Cardiac fibroblast (primary cell): ENCODE measurements at places on chromosomes 2 and 18.

- DNase-seq = no peak
Measured at GRCh38 chr2:8506746-8507145, 175.1 kb upstream of the ID2 start.

DNA sequence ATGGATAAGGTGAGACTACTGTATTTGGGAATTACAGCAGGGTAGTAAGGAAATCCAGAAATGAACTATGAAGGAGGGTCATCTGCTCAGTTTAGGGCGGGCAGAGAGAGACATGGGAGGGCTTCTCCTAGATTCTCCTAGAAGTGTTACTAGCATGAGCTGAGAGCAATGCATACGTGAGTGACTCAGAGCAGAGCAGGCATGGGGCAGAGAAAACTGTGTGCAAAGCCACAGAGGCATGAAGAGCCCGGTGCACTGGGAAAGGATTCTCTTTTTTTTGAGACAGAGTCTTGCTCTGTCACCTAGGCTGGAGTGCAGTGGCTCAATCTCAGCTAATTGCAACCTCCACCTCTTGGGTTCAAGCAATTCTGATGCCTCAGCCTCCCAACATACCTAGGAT is 116.2 kb downstream of the SOCS6 start:
- no peak for DNase-seq

DNA sequence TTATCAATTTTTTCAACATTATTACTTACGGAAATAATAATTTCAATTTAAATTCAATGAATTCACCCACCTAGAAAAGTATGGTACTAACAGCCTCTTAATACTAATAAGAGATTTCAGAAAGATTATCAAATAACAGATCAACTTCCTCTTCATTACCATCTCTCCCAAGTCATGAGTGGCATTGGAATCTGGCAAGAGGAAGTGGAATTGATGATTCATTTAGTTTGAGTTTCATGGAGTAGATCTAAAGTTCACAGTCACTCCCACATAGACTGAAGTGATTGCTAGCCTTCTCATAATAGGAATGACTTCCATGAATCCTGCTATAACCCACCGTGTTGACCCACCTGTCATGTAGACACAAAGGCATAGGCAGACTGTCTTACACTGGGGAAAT is 77.7 kb upstream of the WDR75 start:
- DNase-seq = peak; percentile 77

GRCh38 chr2:204977914-204978313 is 432.6 kb downstream of the PARD3B start:
- no peak for DNase-seq

DNA sequence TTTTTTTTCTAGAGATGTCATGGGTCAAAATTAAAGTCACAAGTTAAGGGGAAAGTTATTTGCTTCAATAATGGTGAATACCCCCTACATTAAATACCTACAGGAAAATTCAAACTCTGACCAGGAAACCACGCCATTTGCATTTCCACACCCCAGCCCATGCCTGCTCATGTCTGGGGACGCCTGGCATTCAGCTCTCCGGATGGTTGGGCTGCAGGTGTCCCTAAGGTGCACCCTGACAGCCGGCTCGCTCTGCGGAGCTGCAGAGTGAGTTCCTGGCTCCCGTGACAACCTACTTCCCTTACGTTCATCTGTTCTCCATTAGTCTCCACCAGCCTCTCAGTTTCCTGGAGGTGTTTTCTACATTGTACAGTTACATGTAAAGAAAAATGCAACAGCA is 122.7 kb upstream of the RIOK3 start:
- no peak for DNase-seq

- peak; percentile 96 for DNase-seq
Measured at GRCh38 chr2:64311948-64312621, 141.9 kb upstream of the LGALSL start.

GRCh38 chr2:168853471-168853870 is 36.8 kb downstream of the SPC25 start:
- no peak for DNase-seq

- no peak for DNase-seq
Measured at GRCh38 chr2:221513232-221513631, 58.9 kb downstream of the EPHA4 start.

DNA sequence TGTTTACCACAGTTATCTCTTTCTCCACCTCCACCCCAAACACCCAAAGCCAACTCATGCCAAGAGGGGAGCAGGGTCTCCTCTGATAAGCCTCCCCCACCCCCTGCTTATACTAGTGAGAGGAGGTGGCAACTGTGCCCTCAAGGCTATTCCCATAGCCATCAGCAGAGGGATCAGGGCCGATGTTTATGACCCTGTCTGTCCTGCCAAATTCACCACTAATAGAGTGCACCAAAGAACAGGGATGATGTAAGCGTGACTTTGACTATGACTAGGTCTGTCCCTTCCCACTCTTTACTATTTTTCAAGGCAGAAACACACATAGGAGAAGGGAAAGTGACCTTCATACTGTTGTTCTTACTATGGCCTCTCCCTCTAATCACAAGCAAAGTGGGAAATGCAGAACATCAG is 74.6 kb downstream of the CLHC1 start:
- DNase-seq = peak; percentile 69

- DNase-seq = no peak
Measured at GRCh38 chr2:150222379-150222778, 265.1 kb downstream of the RND3 start.

DNA sequence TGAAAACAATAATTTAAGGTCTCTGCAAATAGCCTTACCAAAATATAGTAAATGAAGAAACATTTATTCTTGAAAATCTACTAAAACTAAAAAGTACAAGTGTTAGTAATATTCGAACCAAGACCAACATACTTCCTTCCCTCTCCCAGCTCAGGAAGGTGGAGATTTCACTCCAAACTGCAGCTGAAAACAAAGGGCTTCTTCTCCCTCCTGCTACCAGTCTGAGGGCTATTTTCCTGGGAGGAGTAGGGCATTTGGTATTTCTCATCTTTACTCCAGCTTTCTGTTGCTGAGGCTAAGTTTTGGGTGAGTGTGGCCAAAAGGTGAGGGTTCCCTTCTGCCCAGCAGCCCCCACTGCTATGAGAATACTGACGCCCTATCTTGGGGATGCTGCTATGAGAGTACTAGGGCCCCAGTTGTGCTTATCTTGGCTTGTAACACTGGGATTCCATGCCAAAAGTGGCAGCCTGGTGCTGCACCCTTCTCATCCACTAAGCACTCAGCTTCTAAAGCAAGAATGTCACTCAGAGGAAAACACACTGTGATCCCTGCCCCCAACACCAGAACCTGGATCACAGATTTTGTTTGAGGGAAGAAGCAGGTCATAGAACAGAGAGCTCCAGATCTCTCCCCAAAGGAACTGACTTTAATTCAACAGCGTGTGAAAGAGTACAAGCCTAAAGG is 130.7 kb upstream of the KLF7 start:
- peak; percentile 34 for DNase-seq

DNA sequence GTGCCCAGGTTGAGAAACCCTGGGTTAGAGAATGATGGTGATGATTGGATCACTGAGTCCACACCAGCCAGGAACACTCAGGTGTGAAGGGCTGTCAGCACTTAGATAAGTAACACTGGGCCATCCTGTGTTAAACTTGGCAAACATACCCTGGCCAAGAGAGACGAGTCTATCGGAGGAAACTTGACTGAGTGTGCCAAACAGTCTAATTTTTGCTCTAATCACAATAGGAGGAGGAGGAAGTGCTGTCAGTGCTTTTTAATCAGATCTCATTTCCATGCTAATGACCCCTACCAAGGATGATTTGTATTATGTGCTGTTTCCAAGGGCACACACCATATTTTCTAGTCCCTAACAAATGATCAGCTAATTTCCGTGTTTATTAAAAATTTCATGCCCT is 63.8 kb upstream of the SEC11C start:
- DNase-seq = no peak

GRCh38 chr2:165328272-165328671 is 89.1 kb downstream of the SCN2A start:
- no peak for DNase-seq

GRCh38 chr2:121925466-121925865 is 170.0 kb downstream of the TSN start:
- DNase-seq = peak; percentile 51

GRCh38 chr2:143936538-143936847 is 583.4 kb downstream of the ZEB2 start:
- peak; percentile 36 for DNase-seq

DNA sequence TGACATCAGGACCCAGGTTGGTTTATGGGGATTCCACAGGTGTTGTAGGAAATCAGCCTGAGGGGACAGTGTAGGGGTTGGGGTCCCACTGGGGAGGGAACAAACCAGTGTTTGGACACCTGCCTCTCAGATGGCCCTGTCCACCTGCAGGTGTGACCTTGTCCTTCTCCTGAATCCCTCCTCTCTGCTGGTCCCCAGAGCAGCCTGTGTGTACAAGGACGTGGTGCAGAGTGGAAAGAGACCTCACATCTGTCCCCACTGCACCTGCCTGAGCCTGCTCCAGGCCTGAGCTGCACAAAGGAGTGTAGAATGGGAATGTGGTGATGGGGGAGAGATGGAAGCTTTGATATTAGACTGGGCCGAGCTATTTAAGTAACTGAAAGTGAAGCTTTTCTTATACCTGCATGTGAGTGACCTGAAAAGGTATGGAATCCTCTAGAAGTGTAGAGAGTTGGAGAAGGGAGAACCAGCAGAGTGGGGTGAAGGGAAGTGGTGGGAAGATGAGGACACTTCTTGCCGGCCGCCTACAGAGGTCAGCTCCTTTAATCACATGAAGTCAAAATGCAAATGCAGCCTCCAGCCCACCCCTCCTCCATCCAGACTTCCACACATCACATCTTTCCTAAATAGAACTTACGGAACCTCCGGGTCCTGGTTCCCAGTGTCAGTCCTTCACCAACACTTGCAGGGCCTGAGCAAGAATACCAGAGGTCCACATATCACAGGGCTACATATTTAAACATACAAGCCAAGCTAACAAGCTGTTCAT is 89.3 kb upstream of the SMAD2 start:
- no peak for DNase-seq

DNA sequence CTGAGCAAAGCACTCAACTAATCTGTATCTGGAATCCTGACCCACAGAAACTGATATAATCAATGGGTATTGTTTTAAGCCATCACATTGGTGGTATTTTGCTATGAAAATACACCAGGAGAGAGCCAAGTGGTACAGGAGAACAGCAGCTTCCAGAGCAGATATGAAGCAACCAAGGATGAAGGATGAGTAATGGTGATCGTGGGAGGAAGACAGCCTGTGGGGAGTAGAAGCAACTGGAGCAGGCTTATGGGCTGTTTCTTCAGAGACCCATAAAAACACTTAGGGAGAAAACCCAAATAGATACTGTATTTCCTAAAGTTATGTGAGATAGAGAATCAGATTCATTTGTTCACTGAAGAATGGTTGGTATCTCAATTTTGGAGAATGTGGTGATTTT is 330.8 kb downstream of the NUP35 start:
- DNase-seq = no peak

DNA sequence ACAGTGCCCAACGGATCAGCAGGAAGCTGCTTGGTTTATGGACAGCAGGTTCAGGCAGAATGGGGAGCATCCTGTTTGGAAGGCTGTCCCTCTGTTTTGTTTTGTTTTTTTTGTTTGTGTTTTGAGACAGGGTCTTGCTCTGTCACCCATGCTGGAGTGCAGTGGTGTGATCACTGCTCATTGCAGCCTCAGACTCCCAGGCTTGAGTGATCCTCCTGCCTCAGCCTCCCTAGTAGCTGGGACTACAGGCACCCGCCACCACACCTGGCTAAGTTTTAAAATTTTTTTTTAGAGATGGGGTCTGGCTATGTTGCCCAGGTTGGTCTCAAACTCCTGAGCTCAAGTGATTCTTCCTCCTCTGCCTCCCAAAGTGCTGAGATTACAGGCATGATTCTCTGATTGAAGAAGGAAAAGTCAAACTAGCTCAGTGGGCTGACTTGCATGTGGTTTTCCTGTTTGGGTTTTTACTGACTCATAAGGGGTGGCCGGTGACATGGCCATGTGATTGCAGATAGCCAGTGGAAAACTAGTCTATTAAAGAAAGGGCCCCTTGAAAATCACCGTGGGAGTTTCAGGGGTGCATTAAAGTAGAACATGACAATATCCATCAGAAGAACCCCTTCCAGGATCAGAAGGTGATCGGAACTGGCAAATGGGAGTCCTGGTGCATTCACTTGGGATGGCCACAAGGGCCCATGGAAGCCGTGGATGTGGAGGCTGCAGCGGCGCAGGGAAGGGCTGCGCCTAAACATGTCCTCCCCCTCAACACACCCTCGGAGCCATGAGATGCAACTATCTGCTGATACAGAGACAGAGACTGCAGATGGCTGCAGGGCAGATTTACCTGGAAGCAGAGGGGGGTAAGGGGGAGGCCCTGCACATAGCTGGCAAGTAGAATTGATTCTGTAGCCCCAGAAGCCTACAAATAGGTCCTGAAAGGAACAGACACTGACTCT is 26.5 kb downstream of the AQP12B start:
- DNase-seq = peak; percentile 5

- no peak for DNase-seq
Measured at GRCh38 chr2:147774805-147775204, 70.0 kb upstream of the ACVR2A start.

- DNase-seq = no peak
Measured at GRCh38 chr2:62430146-62430545, 75.8 kb downstream of the TMEM17 start.

DNA sequence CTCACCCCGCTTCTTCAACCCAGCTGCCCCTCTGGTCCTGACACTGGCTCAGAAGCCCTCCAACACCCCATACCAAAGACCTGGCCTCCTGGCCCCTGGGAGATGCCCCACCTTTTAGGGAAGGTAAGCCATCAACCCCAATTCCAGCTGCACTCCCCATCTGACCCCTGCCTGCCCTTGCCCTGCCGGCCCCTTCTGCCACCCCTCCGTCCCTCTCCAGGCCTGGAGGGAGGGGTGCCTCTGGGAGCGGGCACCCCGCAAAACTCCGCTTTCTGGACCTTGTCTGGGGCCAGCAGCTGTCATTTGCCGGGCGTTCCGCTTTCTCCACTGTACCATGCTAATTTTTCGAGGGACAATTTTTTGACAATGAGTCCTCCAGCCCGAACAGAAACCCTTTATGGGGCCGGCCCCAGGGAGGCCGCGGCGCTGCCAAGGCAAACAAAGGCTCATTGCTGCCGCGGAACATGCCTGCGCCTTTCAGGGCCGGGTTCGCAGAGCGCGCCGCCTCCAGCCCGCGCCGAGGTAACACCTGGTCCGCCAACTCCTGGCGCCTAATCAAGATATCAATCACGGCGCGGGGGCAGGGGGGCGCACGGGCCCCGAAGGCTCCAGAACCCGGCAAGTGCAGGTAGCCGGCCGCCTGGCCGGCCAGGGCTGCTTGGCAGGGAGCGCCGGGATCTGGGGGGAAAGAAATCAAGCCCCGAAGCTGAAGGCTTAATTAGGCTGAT is 96.0 kb downstream of the INHBB start:
- DNase-seq = peak; percentile 28

GRCh38 chr2:227406177-227407031 is 18.7 kb upstream of the SCYGR1 start:
- peak; percentile 99 for DNase-seq

GRCh38 chr2:143935482-143935752 is 584.5 kb downstream of the ZEB2 start:
- DNase-seq = no peak

- no peak for DNase-seq
Measured at GRCh38 chr2:72082887-72083286, 64.8 kb downstream of the CYP26B1 start.

GRCh38 chr2:71637168-71637567 is 183.8 kb downstream of the DYSF start:
- DNase-seq = no peak

GRCh38 chr18:9483526-9483925 is 8.2 kb downstream of the RALBP1 start:
- DNase-seq = no peak

- no peak for DNase-seq
Measured at GRCh38 chr2:106137731-106138521, 56.2 kb downstream of the UXS1 start.

GRCh38 chr18:64882896-64883295 is 734.0 kb upstream of the LINC00305 start:
- DNase-seq = no peak
